ENCODE measurements at places on chromosomes 11 and 22.

GRCh38 chr22:17754233-17754925, 19.9 kb downstream of the BID start:
- no peak for DNase-seq

DNA sequence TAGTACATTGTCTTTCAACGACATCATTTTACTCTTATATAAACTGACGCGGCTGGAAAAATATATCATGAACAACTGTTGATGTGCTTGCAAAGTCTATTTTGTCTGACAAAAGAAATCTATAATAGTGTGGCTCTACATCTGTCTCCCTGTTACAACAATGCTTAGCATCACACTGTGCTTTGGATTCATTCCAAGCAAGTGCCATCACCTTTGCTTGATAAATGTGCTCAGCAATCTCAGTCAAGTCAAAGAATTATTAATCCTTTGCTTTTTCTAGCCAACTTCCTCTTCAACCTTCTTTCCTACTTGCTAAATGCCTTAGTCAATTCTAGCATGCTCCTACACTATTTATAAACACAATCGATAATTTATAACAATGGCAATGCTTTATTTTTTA, 140.5 kb downstream of the FCHSD2 start:
- DNase-seq: peak; percentile 60

DNA sequence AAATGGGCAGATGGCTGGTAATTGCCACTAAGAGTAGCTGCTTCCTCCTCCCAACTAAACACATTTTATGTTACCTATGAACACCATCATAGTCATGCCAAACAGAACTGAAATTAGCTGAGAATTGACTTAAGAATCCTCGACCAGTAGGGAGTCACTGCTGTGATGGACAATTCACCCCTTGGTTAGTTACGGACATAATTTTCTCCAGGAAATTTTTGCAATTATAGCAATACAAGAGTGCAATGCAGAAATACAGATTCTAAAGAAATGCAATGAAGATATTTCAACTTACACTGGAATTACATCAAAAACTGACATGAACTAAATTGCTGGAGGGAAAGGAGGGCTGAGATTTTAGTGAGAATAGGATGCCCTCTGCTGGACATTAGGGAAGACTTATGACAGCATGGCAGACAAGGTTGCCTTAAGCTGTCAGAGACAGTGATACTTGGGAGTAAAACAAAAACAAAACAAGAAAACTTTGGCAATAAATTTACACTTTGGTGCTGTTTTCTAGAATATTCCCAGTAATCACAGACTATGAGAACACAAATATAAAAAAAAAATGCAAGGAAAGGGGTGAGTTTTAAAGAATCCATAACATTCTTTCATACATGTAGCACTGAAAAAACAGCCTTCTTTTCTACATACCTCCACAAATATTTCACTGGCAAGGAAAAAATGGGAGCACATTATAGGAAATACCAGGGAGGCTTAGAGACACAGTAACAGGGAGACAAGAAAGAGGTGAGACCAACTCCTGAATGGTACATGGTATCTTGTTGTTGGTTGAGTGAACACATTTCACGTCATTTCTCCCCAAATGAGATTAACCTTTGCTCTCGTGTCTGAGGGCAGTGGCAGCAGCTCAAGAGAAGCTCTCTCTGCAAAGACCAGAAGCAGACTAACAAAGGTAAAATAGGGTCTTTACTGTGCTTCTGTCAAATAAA, 11.2 kb upstream of the PPP2R1B start:
- peak; percentile 59 for DNase-seq

DNA sequence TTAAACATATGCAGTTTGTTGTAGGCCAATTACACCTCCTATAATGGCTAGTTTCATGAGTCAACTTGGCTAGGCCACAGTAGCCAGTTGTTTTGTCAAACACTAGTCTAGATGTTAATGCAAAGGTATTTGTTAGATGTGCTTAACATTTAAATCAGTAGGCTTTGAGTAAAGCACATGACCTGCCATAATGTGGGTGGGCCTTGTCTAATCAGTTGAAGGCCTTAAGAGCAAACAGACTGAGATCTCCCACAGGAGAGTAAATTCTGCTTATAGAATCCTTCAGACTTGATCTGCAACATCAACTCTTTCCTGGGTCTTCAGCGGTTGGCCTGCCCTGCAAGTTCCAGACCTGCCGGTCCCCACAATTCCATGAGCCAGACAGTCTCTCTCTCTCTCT, 1345.9 kb downstream of the BRD1 start:
- DNase-seq: no peak

GRCh38 chr22:39457198-39457555, 365 bp downstream of the MGAT3 start:
- DNase-seq: no peak

DNA sequence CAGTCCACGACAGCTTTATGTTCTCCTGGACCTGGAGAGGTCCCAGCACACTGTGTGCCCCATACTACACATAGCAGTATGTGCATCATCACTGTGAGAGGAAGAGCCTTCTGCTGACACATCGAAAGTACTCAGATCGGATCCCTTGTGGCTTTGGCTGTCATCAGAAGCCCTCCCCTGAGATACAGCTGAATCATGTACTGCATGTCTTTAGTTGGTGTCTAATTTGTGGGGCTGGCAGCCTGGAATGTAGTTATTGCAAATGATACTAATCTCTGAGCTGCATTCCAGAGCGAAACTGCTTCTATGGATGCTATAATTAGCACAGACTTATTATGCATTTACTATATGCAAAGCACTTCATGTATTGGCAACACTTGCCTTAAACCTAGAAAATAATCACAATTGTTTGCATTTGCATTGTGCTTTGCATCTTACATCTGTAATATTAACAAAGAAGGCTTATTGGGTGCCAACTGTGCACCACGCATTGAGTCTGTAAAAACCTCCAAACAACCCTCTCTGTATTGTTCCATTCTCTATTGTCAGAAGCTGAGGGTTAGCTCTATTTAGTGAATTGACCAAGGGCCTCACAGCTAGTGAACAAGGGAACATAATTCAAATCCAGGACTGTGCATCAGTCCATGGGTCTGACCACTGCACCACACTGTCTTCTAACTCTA, 89.2 kb upstream of the CRTAM start:
- no peak for DNase-seq

DNA sequence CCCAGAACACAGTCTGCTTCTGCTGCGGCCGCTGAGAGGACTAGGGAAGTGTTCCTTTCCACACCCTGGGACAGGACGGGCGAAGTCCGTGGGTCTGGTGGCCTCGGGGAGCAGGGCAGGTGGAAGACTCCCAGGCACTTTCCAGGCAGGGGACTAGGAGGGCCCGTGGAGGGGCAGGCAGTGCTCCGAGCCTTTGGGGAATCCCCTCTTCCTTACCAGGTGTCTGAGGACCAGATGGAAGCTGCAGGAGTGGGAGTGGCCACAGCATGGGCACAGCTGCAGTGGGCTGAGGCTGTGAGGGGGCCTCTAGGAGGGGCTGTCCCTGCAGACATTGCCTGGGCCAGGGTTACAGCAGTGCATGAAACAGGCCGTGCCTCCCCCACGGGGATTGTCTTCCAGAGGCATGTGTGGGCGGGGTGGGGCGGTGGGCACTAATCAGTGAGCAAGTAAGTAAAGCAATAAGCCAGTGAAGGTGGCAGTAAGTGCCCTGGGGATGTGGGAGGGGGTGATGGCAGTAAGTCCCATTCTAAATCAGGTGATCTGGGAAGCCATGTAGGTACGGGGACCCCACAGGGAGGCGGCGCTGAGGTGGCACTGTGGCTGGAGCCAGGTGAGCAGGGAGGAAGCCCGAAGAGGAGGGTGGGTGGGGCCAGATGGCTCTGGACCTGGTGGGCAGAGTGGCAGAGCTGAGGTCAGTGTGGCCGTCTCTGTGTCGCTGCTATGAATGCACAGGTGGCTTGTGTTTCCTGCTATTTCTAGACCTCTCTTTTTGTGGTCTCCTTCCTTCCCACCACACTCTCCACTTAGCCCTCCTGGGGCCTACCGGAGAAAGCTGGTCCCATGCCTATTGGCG, 66.4 kb downstream of the CTTN start:
- peak; percentile 66 for DNase-seq

DNA sequence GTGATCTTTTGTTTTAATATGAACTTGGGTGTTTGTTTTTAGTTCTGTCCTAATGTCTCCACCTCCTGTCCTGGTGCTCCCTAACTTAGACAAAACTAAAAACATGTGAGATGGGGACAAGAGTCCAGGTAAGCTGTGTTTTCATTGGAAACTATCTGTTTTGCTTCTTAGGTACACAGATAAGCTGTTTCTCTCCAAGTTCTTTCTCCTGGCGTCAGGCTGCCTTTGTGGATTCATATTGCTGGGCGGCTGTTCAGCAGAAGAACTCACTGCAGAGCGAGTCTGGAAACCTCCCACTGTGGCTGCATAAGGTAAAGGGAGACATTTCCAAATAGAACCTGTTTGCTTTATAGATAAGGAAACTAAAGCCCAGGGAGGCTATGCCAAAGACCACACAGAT, 24.7 kb downstream of the PANX1 start:
- no peak for DNase-seq

- DNase-seq: no peak
These were observed 17.9 kb downstream of the C1QTNF6 start for GRCh38 chr22:37169947-37170688.

GRCh38 chr11:69657911-69658625, 17.1 kb downstream of the LTO1 start:
- peak; percentile 74 for DNase-seq

- no peak for DNase-seq
These were observed 49.0 kb upstream of the FGF3 start for GRCh38 chr11:69868006-69868810.

- no peak for DNase-seq
These were observed 6.4 kb upstream of the LDHAL6A start for GRCh38 chr11:18449251-18449650.

DNA sequence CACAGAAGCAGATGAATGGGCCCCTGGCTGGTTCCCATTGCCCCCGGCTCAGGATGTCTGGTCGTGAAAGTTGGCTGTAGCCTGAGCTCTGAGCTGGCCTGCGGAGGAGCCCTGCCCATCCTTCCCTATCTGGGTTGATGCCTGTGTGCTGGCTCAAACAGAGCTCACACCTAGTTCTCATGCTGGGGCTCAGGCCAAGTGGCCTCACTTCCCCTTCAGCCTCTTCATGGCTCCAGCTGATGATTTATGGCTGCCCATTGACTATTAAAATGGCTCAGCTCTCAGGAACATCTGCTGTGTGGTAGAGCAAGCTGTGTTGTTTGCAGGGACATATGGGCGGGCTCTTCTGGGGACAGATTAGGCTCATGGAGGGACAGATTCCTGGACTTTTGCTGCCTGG, 64.7 kb downstream of the ADAMTS15 start:
- peak; percentile 95 for DNase-seq

GRCh38 chr11:131121426-131122333, 205.4 kb upstream of the SNX19 start:
- DNase-seq: no peak

DNA sequence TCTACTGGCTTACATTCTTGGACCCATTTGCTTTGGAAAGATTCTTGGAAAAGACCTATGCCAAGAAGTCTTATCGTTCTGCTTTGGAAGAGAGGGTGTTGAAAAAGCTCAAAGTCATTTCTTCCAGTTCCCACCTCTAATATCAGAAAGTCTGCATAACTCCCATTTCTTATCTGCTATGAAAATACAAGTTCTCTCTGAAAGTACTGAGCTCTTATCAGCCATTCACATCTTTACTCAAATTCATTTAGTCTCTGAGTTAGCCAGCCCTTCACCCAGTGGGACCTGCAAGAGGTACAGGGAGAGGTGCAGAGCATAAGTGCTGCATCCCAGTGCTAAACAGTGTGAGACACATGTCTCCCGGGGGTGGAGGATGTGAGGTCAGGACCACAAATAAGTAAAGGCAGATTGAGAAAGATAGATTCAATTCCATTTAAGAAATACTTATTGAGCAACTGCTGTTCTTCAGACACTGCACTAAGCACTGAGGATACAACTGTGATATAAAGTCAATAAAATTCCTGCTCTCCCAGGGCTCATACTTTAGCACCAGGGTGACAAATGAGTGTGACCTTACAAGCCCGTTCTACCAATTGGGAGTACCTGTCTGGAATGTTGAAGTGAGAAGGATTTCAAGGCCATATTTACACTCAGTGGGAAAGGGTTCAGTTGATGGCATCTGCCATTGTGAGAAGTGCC, 76.7 kb downstream of the PISD start:
- no peak for DNase-seq

DNA sequence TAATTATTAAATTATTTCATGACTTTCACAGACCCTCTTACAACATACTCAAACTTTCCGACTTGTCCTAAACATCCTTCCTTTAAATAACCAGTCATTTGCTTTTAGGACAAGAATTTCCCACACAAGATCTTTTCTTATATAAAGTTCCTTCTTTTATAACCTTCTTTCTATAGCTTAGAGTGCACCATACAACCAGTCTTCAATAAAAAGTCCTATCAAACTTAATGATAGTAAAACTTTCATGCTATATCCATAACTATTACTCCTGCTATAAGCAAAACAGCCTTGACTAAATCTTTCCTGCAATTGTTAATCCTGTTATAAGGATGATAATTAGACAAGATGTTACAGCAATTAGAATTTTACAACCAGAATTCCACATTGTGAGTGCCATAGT, 47.4 kb downstream of the ZNF280B start:
- DNase-seq: no peak

GRCh38 chr11:7569044-7569443, 55.2 kb downstream of the PPFIBP2 start:
- no peak for DNase-seq

DNA sequence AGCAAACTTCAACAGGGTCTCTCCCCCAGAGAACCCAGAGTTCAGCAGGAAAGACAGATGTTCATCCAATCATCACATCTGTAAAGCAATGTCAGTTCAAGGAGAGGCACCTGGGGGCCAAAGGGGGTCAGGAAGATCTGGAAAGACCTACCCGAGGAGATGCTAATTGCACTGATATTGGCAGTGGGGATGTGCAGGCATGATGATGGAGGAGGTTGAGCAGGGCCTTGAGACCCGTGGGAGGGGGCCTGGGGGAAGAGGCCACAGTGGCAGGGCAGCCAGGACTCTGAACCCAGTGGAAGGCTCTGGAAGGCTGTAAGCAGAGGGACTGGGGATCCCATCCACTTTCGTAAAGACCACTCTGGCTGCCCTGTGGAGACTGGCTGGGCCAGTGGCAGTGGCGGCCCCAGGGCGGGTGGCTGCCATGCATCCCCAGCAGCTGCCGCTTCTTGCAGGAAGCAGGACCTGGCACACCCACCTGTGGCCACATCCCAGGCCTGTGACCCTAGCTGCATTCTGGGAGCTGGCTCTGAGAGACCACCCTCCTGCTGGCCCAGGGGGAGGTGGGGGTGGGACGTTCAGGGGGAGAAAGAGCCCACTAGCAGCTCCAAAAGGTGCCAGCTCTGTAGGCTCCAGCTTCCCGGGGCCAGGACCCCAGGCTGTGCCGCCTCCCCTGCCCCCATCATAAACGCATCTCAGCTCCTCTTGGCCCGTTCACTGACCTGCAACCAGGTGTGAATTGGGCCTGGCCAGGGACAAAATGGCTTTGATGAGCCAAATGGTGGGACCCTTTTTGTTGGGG, 59.9 kb upstream of the FGF3 start:
- no peak for DNase-seq

All from NCI-H524 (cell line).